ENCODE measurements at places on chromosomes 12 and 14.

GRCh38 chr12:50764286-50765094, 589 bp downstream of the ATF1 start:
- peak; percentile 74 for DNase-seq

- no peak for DNase-seq
Measured at GRCh38 chr14:33668066-33668465, 282.8 kb downstream of the EGLN3 start.

DNA sequence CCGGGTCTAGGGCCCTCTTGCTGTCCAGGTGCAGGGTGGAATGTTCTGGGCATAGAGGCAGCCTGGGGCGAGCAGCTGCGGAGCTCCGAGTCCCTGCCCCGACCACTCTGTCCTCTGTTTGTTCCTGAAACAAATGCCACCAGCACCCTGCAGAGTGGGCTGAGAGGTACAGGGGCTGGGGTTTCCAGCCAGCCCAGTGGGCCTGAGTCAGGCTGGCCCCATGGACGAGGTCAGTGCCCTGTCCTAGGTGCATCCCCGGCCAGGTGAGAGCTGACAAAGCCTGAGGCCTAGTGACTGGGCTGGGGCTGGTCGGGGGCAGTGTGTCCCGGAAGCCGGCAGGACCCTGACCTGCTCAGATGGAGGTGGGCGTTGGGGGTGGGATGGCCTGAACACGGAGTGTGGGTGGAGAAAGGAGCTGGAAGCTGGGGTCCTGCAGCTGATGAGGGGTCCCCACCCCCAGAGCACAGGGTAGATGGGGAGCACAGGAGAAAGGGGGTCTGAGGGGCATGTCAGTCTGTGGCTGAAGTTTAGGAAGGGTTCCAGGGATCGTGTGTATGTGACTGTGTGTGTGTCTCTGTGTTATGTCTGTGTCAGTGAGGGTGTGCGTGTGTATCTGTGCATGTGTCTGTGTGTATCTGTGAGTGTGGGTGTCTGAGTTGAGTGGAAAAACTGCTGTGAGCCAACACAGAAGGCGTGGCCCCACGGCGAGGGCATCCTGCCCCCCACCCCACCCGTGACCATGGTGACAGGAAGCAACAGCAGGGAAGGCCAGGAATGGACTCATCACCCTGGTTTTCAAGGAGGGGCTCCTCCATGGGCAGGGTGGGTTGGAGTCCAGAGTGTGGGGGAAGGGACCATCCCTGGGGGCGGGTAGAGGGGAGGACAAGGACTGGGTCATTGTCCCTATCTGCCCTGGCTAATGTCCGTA, 2.4 kb upstream of the CRIP1 start:
- DNase-seq, result no peak

DNA sequence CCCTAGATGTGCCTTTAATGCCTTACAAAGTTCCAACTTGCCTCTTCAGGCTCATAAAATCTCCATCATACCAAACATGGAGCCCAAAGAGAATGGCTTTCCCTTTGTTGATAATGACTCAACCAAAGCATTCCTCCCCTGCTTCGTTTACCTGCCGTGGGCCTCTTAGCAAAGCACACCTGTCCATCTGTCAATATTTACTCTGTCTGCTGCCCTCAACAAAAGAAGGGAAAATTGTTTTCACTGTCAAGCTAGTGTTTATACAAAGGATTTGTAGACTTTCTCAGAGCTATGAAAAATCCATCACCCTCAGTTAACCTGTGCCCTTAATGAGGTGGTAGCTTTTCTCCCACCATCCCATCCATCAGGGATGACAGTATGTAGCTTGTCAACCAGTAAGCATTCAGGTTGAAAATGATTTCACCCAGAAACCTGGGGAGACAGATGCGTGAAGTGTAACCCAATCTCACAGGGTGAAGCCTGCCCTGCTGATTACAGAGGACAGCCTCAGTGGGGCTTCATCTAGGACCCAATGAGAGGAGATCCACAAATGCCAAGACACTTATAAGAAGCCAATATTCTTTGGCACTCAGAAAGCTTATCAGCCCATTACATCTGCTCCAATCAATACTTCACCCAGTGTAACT, 278.1 kb downstream of the NUAK1 start:
- peak; percentile 100 for DNase-seq

DNA sequence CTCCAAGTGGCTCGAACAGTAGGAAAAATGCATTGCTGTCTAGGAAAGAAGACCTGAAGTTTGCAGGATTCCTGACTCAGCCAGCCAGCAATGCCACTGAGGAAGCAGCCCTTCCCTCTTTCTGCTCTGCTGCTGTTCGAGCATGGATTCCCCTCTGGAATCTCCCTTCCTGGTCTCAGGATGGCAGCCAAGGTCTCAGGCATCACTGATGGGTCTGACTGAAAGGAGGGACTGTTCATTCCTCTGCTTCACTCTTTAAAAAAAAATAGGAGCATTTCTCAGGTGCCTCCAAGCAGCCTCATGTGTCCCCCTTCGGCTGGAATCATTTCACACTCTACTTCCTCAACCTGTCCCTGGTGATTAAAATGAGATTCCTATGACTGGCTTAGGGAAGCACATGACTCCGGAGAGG, 62.4 kb downstream of the SLC15A4 start:
- no peak for DNase-seq

DNA sequence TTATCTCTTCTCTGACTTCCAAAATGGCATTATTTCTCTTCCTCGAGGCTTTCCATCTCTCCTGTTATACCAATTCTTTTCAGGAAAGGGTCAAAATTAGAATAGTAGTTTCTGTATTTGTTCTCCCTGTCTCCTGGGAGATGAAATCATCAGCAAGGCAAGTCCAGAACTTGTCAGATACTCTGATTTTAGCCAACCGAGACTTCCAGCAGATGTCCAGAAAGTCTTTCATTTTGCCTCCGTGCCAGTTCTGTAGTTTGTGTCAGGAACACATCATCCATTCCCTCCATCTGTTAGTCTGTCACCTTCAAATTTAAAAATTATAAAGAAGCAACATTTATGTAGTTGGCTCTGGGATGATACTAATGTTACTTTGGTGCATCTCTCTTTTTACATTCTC, 275.7 kb downstream of the CCDC59 start:
- DNase-seq, result no peak

DNA sequence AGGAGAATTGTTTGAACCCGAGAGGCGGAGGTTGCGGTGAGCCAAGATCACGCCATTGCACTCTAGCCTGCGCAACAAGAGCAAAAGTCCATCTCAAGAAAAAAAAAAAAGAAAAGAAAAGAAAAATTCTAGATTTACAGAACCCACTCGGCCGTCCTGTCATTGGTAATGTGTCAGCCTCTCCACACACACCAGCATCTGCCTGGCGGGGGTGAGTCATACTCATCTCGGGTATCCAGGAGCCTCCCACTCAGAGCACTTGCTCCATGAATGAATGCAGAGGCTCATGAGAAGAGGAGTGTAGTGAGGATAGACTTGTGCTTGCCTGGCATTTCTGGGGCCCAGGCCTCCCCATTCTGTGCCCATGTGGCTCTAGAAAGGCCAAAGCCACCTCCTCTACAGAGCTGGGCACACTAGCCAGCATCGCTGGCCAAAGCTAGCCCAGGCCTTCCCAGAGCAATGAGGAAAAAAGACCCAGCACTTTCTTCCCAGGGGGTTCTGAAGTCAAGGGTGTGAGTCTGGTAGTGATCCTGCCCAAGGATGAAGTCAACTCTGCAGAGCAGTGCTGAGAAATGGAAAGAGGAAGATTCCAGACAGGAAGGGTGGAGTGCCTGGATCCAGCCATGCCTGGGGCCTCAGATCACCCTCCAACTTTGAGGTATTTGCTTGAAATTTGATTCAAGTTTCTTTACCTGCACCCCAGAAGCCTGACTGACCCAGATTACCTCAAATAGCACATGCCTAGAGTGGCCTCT, 31.2 kb upstream of the KLC1 start:
- DNase-seq, result no peak

DNA sequence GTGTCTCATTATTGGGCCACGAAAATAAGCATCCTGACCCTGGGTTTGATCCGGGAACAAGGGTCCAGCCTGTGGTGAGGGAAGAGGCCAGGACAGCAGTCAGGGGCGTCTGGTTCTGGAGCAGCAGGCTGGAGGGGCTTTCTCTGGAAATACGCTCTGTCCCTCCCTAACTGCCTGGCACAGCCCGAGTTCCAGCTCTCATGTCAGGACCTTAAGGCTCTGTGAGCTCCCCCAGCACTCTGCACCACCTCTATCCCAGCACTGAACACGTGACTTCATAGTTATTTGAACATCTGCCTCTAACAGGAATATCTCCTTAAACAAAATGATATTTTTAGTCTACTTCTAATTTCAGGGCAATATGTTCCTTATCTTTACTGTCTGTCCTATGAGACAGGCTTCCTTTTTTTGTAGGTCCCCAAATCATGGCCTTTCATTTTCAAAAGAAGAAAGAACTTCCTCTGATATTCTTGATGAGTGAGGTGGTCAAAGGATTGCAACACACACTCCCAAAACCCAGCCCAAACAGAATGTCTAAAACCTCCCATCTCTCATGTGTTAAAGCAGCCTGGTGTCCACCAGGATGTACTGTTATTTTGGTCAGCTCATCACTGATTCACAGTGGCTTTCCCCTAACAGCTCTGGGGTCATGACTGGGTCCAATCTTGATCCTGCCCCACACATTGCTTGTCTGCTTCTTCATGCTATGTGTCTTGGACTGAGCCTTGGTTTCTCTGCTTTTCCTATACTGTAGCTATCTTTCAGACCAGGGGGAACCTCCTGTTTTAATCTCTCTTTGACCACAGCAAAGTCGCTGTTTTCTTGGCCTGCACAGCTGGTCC, 9.7 kb downstream of the AQP6 start:
- no peak for DNase-seq

DNA sequence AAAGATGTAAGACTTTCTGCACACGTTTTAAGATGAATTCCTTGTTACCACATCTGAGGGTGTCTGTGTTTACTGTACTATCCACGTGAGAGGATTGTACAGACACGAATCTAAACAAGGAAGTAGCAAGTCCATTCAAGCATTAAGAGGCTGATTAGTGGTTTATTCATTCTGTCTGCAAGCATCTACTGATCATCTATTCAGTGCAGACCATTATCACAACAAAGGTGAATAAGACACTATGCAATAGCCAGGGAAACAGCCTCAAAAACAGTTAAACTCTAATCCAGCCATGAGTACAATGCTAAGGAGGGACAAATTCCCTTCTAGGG, 111.6 kb upstream of the PZP start:
- no peak for DNase-seq

- no peak for DNase-seq
Measured at GRCh38 chr14:60643463-60644314, 5.6 kb downstream of the SIX1 start.

GRCh38 chr14:50530794-50531365, 1.5 kb downstream of the MAP4K5 start:
- DNase-seq, result no peak

GRCh38 chr14:75539561-75540478, 17.6 kb downstream of the BATF start:
- DNase-seq, result no peak

- peak; percentile 30 for DNase-seq
Measured at GRCh38 chr14:58362798-58363412, 32.8 kb upstream of the TOMM20L start.

GRCh38 chr12:132619071-132619385, 452 bp downstream of the P2RX2 start:
- DNase-seq, result no peak

GRCh38 chr14:77529963-77530362, 31.3 kb upstream of the ISM2 start:
- DNase-seq, result no peak

DNA sequence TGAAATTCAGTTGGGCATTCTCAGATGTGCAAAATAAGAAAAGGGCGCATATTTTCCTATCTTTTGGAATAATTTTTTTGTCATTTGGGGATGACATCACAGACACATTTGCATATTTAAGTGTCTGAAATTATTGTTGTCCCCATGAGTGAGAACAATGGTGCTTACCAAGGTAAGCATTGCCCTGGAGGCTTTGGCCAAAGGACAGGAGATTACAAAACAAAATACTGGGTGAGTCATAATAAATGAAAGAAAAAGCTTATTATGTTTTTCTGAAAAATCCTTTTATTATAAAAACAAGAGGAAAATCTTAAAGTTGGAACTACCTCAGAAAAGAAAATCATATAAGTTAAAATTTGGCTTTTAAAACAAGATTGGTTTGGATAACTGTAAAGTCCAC, 254.9 kb downstream of the BTG1 start:
- DNase-seq, result no peak

- no peak for DNase-seq
Measured at GRCh38 chr12:114316076-114316475, 89.9 kb downstream of the TBX5 start.

GRCh38 chr12:56714431-56714929, 10.6 kb downstream of the NACA start:
- DNase-seq, result no peak

GRCh38 chr14:68333262-68333661, 459.6 kb downstream of the ZFP36L1 start:
- DNase-seq, result no peak

GRCh38 chr12:18684430-18684829, 53.4 kb downstream of the PLCZ1 start:
- DNase-seq, result no peak

DNA sequence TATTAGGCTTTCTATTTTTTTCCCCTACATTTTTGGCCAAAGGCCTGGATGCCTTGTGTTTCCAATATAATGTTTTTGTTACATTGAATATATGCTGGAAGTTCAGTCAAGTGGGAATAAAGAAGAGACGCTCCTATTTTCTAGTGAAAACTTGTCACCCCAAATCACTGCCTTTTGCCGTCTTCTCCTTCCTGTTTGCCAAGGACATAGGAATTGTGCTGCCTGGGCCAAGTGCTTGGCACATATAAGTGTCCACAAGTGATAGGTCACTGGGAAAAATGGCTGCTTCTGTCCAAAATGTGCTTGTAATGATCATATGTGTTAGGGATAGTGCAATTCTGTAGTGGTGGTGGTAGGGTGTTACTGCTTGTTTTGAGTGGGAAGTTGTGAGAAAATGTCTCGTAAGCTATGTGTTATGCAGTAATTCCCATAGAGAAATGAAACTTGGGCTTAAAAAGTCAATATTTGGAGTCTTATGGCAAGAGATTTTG, 11.6 kb upstream of the KCNJ8 start:
- DNase-seq, result no peak

DNA sequence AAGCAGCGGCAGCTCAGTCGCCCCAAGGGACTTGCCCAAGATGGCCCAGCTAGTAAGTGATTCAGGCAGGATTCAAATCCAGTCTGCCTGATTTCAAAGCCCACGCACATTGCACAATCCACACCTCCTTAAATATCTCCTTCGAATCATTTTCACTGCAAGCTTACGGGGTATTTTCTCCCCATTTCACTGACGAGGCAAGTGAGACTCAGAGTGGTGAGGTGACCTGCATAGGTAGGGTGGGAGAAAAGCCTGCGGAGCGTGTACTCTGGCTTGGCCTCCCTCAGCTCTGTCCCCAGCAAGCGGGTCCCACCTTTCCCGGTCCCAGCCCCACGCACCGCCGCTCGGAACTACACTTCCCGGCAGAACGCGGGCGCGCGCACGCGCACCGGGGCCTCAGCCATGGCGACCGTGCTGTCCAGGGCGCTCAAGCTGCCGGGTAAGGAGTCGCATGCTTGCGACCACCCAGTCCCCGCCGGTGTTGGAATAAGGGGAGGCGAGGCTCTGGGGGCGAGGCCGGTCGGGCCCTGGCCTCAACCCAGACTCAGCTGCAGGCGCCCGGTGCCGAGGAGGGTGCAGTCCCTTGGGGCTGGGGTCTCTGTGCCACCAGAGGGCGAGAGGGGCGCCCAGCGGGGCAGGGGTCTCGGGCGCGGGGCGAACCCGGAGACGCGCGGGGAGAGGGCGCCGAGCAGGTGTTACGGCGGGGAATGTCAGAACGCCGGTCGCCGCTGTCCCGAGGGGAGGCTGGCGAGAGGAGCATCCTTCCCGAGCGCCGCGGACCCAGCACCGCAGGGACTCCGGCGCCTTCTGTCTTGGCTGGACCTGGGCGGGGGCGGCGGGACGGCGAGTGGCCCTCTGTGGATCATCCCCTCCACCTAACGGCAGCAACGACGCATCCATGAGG, at the start of gene FAM234B:
Gene FAM234B, plus strand, starts transcription at position 380 of the 904 bp plus-strand sequence. Its CDS starts 23 bp downstream, at position 403.
- DNase-seq, result peak; percentile 18

All from NCI-H748 treated with DMSO at 0.1 percent for 48 hours (cell line).